ENCODE measurements at places on chromosomes 2 and 18. TPM values are rescaled to one million over a fixed set of nuclear protein-coding genes. Genes with fewer than 3 reads are reported as not detected.

TTLL4 gene
- 21.0 TPM for total RNA-seq

DNA sequence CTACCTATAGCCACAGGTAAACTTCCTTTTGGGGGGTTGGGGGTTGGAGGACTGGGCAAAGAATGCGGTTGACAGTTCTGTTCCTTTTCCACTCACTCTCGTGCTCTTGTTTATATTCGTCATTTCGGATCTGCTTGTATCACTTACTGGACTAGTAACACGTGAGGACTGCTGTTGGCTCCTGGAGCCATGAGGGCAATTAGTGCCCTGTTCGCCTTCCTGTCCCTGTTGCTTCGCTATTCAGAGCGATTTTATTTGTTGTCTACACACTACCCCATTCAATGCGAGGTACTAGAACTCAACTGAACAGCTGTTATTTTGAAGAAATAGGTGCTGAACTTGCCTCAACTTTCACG, 1.1 kb downstream of the KCNJ3 start:
- DNase-seq: no peak

DNA sequence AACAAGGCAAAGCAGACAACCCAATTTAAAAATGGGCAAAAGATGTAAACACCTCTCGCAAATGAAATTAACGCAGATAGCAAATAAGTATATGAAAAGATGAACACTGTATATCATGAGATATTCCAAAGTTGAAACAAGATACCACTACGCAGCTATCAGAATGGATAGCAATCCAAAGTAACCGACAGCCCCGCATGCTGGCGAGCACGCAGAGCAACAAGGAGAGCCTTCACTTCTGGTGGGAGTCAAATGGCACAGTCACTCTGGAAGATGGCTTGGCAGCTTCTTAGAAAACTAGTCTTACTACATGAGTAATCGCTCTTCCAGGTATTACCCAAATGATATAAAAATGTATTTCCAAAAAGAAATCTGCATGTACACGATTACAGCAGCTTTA, 1.4 kb downstream of the NDUFA10 start:
- DNase-seq: no peak

GRCh38 chr2:239106314-239106908, 258.5 kb downstream of the TWIST2 start:
- peak; percentile 69 for DNase-seq
